ENCODE measurements at places on chromosomes 13 and 19.

DNA sequence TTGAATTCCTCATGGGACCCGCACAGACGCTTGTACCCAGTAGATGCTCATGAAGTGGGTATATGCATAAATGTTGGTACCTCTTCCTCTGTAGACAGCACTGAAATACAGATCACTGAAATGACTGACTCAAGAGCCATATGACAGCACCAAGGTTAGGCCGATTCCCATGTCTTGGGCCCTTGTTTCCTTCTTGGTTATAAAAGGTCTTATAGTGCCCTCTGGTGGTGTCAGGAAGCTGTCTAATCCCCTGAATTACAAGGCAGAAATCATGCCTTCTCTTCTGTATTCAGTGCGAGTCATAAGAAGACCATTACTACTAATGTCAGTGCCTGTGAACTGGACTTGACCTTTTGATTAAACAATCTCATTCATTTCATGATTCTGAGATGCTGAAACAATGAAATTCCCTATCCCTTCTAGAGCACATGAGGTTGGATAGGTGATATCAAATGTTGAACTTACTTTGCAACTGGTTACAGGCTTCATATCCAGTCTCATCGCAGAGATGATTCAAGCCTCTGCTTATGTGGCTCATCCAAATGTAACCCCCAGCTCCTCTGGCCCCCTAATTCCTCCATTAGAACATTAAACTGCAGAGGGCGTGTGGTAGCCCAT, 59.7 kb downstream of the SPATA13 start:
- DNase-seq = peak; percentile 64

DNA sequence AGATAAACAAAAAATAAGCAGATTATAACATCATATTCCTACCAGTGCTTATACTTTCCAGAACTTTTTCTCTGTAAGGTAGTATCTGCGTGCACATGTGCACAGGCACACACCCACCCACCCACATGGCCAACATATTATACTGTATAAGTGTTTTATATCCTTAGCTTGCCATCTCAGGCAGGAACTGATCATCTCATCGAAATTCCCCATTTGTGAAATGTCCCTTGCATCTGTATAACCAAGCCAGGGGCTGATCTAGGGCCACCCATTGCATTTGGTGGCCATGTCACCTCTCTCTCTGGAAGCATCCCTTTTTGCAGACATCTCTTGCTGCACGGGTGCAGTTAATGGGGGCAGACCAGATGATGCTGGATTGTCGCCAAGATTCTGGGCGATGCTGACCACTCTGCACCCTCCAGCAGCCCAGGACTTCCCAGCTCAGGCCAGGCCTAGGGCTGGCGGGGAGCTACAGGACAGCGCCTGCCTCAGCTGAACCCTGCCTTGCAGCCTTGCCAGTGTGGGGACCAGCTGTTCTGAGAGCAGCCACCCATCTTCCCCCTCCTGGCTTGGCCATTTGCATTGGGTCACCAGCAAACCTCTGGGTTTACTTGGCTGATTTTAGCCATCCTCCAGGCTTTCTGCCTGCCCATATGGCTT, 95.9 kb downstream of the SLC7A1 start:
- DNase-seq = no peak

DNA sequence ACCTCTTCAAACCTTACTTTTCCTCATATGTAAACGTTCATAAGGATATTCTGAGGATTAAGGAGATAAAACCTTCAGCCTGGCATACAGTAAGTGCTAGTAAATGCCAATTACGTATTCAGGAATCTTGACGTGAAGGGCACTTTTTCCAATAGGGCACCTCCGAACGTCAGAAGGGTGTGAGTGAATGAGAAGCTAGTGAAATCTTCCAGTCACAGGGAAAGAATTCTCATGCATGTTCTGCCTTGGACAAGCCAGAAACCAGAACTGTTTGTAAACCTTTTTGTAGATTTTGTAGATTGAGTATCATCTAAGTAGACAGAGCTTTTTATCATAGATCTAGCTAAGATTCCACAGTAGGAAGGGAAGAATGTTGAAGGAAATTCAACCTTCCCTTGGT, 16.5 kb downstream of the DGKH start:
- DNase-seq = no peak

- peak; percentile 38 for DNase-seq
Measured at GRCh38 chr19:898663-899062, 5.4 kb downstream of the RNU6-9 start.

DNA sequence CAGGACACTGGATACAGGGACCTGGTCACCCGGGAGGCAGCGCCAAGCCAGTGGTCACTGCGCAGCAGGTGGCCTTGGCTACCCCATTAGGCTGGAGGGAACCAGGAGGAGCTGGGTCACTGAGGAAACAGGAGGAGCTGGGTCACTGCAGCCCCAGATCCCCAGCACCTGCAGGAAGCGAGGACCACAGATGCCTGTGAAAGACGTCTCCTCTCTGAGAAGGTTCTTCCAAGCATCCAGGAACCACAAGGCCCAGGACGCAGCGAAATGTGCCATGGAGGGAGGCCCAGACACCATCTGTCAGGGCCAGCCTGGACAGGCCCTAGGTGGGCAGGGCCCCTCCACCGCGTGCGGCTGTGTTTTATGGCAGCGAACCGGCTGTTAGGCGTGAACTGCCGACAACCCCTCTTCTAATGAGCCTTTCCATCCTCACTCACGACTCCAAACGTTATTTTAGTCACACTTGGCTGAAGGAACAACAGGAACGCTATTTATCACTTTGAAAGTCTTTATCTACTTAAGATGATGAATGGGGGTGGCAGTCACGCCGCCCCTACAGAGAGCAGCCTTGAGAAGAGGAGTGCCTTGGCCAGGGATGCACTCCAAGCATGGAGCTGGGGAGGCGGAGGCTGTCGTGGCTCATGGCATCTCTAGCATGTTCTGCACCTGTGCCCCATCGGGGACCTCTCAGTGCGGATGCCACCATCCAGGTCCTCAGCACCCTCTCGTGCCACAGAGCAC, 53.3 kb downstream of the CEBPG start:
- DNase-seq = no peak

DNA sequence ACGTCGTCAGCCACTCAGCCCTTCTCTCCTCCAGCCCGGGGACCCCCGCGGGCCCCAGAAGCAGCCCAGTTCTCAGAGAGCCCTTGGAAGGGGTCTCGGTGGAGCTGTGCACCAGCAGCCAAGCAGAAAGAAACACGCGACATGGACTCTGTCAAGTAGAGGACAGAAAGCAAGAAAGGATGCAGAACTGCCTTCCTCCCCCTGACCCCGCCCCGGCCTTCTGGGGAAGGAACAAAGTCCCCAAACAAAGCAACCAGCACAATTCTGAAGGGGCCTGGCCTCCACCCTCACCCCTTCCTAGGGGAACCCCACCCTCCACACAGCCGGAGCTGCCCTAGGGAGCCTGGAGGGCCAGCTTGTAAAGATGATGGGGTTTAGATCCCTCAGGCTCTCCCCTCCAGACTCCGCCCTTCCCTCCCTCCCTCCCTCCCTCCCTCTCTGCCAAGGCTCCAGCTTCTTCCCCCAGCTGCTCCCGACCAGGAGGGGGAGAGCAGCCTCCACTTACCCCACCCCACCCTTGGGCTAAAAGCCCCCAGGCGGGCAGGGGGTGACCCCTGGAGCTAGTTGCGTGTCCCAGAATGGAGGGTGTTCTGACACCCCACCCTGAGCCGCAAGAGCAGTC, 7.8 kb downstream of the LYL1 start:
- no peak for DNase-seq

GRCh38 chr19:53853707-53854106, 14.0 kb upstream of the MYADM start:
- DNase-seq = no peak

- no peak for DNase-seq
Measured at GRCh38 chr13:32272021-32272683, 43.0 kb downstream of the ZAR1L start.

- DNase-seq = no peak
Measured at GRCh38 chr19:46755077-46755852, 9.0 kb upstream of the STRN4 start.

GRCh38 chr13:99559560-99559959, 58.3 kb downstream of the TM9SF2 start:
- no peak for DNase-seq

- DNase-seq = no peak
Measured at GRCh38 chr13:51112771-51113170, 1.7 kb upstream of the C13orf42 start.

DNA sequence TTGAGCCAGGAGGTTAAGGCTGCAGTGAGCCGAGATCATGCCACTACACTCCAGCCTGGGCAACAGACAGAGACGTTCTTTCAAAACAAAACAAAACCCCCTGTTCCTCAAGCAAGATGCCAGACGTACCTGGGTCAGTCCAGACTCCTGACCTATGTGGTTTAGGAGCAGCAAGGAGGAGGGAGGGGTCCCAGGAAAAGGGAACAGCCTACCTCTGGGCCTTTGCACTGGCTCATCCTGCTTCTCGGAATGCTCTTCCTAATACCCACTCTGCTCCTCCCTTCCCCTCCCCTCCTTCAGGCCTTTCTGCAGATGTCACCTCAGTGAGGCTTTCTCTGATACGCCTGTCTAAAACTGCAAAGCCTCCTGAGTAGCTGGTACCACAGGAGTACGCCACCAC, 9.5 kb downstream of the RINL start:
- no peak for DNase-seq

DNA sequence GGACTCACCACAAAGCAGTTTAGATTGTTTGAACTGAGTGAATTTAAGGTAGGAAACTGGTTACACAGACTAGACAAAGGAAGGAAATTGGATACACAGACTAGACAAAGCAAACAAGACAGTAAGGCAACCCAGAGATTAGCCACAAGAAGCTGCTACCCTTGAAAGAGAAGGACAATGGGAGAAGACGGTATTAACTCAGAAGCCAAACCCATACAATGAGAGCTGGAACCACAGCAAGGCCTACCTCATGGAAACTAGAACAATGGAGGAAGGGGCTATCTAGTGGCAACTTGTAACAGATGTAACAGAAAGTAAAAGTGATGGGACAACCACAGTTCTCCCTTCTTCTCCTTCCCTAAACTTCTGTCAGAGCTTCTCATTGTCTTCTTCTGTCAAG, 410.9 kb upstream of the SPRY2 start:
- DNase-seq = no peak

GRCh38 chr13:33636243-33636642, 181.7 kb upstream of the RFC3 start:
- no peak for DNase-seq
